Smooth muscle cell of bladder (primary cell): ENCODE measurements at places on chromosomes 5 and 9. TPM values are rescaled to one million over a fixed set of nuclear protein-coding genes. Genes with fewer than 3 reads are reported as not detected.

The RLN2 gene
- total RNA-seq = not detected in 2 replicates

The ECM2 gene
- 4.3 and 5.0 TPM in 2 replicates for total RNA-seq

The RASGEF1C gene
- total RNA-seq = not detected in 2 replicates

The CTNNAL1 gene
- 37.5 and 55.0 TPM in 2 replicates for total RNA-seq

The EPB41L4A gene
- total RNA-seq = 0.28 and 0.37 TPM in 2 replicates

The C9orf50 gene
- total RNA-seq = 0.14 and 0.18 TPM in 2 replicates
